Activated naive CD8-positive, alpha-beta T cell treated with anti-CD3 and anti-CD28 coated beads for 36 hours (primary cell): ENCODE measurements at places on chromosomes 3 and 15.

- no peak for DNase-seq
Measured at GRCh38 chr3:124256156-124256555, 264.2 kb upstream of the ROPN1 start.

- DNase-seq = no peak
Measured at GRCh38 chr3:118495206-118495605, 539.4 kb downstream of the IGSF11 start.

DNA sequence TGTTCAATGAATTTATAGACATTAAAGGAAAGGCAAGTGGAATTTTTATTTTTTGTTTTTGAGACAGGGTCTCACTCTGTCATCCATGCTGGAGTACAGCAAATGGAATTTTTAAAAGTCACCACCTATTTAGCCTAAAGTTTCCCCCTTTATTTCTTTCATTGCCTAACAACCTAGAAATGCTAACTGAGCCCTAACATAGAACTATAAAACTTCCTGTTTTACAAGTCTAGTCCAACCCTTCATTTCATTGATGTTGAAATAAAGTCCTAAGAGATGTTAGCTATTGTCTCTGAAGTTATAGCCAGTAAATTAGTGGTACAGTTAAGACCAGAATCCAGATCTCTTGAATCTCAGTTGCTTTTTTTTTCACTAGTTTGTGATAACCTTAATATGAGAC lies 39.0 kb downstream of the MAPK6 start:
- no peak for DNase-seq

DNA sequence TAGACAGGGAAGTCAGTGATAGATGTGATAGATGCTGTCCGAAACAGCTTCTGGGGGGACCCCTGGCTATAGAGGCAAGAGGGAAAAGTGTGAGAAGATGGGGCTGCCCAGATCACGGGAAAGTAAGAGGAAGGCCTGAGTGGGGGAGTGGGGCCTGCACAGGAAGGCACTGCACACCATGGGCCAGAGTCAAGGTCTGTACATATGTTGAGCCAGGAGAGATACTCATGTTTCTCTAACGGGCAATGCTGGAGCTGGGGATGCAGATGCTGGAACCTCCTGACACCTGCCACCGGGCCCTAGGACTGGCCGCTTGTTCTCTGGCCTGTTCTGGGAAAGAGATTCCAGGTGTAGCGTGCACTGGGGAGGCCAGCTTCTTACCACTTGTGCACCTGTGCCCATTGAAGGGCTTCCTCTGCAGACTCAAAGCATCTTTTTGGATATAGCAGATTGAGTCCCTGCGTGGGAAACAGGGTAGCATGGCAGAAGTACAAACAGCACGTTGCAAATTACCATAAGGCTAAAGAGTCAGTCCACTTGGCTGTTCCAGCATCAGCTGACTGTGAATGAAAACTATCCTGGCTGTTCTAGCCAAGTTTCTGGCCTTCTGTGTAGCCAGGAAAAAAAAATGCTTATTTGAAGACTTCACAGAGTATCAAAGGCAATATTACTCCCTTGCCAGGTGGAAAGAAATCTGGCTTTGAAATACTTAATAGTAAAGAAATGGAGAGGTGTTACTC lies 77.1 kb upstream of the GSK3B start:
- DNase-seq = no peak

GRCh38 chr15:88465633-88466224 lies 1.5 kb downstream of the MRPL46 start:
- DNase-seq = no peak

GRCh38 chr3:173826901-173827609 lies 429.5 kb downstream of the NLGN1 start:
- no peak for DNase-seq

DNA sequence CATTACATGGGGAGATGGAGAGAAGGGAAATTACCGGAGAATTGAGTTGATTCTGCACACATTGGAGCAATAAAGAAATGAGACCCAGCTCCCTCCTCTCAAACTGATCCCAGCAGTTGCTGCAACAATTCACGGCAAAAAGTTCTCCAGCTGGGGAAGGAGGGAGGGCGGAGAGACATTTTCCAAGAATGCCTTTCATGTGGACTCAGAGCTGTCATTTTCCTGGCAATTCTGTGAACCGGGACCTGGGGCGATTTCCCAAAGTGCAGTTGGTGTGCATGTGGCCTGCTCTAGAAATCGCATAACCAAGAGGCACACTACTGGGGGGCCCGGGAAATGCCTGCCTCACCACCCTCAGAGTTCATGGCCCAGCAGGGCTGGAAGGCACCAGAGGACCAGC lies 48.7 kb upstream of the IREB2 start:
- no peak for DNase-seq

GRCh38 chr3:186035277-186035676 lies 73.6 kb downstream of the ETV5 start:
- DNase-seq = no peak

GRCh38 chr3:195899701-195900435 lies 8.5 kb downstream of the TNK2 start:
- no peak for DNase-seq

- DNase-seq = no peak
Measured at GRCh38 chr3:133703915-133704314, 42.2 kb upstream of the TOPBP1 start.

DNA sequence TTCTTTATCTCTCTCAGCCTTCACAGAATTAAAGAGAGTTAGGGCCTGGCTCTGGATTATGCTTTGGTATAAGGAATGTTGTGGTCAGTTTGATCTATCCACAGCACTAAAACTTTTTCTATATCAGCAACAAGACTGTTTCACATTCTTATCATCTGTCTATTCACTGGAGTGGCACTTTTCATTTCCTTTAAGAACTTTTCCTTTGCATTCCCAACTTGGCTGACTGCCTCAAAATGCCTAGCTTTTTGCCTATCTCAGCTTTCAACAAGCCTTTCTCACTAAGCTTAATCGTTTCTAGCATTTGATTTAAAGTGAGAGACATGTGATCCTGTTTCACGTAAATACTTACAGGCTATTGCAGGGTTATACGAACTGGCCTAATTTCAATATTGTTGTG lies 471.8 kb downstream of the GBE1 start:
- no peak for DNase-seq

DNA sequence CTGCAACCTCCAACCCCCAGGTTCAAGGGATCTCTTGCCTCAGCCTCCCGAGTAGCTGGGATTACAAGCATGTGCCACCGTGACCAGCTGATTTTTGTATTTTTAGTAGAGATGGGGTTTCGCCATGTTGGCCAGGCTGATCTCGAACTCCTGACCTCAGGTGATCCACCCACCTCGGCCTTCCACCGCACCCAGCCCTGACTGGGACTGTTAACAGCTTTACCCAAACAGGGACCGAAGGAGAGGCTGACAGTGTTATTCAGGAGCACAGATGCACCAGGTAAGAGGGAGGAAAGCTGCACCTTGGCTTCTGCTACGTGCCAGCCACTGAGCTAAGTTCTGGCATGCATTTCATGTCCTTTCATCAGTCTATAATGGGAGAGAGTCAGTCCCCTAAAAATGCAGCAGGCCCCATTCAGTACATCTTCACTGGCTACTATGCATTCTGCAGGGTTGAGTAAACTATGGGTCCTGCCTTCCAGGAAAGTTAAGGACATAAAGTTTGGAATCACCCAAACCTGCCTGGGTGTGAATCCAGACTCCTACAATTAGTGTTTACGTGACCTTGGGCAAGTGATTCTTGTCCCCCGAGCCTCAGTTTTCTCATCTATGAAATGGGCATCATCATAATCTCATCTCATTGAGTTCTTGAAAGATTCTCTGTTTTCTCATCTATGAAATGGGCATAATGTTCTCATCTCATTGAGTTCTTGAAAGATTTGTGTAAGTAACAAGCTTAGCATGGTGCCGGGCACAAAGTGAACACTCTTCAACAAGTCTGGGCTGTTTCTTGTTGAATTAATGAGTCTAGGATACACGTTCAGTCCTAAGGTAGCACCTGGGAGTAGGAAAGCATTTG lies 82.2 kb downstream of the CPN2 start:
- no peak for DNase-seq

DNA sequence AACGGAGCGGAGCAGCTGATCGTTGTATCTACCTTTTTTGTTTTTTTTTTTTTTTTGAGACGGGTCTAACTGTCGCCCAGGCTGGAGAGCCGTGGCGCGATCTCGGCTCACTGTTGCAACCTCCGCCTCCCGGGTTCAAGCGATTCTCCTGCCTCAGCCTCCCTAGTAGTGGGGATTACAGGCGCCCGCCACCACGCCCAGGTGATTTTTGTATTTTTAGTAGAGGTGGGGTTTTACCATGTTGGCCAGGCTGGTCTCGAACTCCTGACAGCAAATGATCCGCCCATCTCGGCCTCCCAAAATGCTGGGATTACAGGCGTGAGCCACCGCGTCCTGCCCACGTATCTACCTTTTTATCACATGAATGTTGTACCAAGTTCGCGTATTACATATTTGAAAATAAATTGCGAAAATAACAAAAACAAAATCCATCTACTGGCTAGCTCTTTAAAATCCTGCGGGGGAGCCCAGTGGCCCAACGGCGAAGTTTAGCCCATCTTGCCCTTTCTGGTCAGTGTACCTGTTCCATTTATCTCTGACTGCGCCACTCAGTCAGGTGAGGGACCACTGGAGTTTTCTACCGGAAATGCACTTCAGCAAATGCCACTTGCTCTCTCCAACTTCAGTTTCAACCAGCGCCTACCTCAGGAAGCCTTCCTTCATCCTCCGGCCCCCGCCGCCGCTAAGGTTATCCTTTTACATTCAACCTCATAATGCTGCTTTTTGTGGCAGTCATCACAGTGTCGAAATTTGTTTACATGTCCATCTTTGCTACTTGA lies 1.2 kb upstream of the EIF3J start:
- peak; percentile 40 for DNase-seq

GRCh38 chr3:72353236-72354128 lies 494.8 kb downstream of the SHQ1 start:
- no peak for DNase-seq

DNA sequence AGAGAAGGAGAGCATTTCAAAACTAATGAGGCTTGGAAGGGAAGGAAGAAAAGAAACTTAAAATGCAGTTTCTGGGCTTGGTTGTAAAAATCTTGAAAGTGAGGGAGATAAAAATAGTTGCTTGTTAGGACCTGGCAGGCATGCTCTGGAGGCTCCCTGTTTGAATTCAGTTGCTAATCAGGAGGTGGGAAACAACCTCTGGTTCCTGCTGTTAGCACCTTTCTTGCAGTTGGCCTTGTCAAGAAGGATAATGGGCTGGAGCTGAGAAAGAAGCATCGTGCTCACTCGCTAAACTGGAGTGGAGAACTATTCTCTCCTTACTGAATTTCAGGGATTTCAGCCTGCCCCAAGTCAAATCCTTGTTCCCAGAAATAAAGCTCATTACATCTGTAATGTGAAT lies 23.4 kb downstream of the SNAPC5 start:
- no peak for DNase-seq

GRCh38 chr3:1728510-1728909 lies 370.2 kb upstream of the CNTN4 start:
- DNase-seq = no peak

DNA sequence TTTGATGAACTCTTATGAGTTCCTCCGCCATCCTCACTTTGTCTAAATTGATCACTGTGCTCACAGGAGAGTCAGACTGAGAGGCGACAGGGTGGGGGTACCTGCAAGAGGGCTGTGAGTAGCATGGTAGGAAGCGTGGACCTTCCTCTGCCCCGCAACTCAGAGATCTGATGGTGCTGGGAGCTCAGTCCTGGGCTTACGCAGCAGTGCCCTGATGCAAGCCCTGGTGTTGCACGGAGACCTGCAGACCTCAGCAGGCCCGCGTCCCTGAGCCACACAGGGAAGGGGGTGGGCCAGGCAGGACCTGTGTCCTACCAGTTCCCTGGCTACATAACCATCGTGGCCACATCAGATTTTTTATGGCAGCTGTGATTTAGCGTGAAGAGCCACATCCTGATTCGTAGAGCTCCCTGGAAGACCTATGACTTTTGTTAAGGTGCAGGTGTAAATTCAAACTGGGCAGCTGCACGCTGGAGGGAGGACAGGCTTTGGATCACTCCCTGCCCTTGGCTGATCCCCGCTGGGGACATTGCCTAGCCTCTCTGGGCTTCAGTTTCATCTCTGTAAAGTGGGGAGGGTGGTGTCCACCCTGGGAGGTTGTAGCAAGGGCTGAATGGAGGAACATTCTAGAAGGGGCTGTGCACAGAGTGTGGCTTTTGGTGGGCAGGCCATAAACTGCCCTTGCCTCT lies 176.1 kb downstream of the KLF13 start:
- no peak for DNase-seq

GRCh38 chr3:64047787-64048186 lies 24.5 kb upstream of the PSMD6 start:
- DNase-seq = no peak

- DNase-seq = no peak
Measured at GRCh38 chr15:65416845-65417416, 5.8 kb downstream of the IGDCC4 start.

DNA sequence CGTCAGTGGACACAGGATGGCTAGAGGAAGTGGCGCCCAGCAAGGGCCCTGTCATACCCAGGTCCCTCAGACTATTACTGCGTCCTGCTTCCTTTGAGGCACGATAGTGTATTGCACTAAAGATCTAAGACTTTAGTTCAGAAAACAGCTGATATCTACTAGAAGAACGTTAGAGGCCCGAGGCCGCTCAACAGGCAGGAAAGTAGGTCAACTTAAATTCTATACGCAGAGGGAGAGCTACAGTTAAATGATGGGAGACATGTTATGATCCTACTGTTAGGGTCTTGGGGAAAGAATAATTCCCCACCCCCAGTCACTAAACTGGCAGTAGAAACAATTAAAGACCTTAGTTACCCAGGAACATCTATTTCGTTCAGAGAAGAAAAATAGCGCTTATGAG lies 317.8 kb downstream of the CHST2 start:
- DNase-seq = no peak

DNA sequence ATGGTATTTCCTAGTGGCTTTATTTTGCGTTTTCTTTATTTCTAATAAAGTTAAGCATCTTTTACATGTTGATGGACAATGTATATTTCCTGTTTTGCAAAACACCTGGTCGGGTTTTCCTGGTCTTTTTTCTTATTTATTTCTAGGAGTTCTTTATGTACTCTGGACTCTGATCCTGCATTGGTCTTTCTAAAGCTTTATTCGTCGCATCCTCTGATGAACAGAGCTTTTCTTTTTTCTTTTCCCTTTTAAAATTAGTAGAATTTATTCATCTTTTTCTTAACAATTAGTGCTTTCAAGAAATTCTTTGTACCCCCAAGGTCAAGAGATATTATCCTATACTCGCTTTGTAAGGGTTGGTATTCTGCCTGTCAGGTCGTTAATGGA lies 32.2 kb downstream of the ZDHHC19 start:
- no peak for DNase-seq

DNA sequence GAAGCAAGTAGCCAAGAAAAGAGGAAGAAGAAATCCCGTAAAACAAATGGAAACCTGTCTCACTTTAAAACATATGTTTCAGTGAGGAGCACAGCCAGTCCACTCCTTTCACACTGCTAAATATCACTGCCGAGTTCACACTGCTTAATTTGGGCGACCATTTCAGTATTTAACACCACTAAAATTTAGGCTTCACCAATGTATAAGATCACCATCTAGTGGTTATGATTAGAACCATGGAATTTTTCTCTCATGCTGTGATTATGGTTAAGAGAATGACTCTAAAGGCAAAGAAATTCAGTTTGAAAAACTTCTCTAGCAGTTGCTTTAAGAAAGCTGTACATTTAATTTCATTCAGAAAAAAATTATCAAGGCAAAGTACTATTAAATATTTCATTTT lies 16.6 kb downstream of the SLC4A7 start:
- no peak for DNase-seq
